ENCODE measurements at places on chromosomes 4 and X. TPM values are rescaled to one million over a fixed set of nuclear protein-coding genes. Genes with fewer than 3 reads are reported as not detected.

CT45A1 gene
- total RNA-seq, result not detected

SCFD2 gene
- total RNA-seq, result 8.0 TPM

CSAG2 gene
- total RNA-seq, result not detected

DUSP21 gene
- total RNA-seq, result not detected

GK gene
- 3.7 TPM for total RNA-seq

CYLC1 gene
- total RNA-seq, result not detected

EBP gene
- 61.4 TPM for total RNA-seq

MAGEA12 gene
- not detected for total RNA-seq

JCHAIN gene
- not detected for total RNA-seq

All from dermis lymphatic vessel endothelial cell (primary cell).